Left ventricle myocardium inferior (tissue), 1 donor: ENCODE measurements at places on chromosomes 2 and 18.

- DNase-seq: no peak
These were observed 147.5 kb upstream of the TTC39C start for GRCh38 chr18:23867006-23867405.

GRCh38 chr2:216878072-216878471, 18.2 kb upstream of the TNP1 start:
- DNase-seq: no peak

GRCh38 chr2:241720099-241720498, 14.3 kb upstream of the D2HGDH start:
- no peak for DNase-seq

DNA sequence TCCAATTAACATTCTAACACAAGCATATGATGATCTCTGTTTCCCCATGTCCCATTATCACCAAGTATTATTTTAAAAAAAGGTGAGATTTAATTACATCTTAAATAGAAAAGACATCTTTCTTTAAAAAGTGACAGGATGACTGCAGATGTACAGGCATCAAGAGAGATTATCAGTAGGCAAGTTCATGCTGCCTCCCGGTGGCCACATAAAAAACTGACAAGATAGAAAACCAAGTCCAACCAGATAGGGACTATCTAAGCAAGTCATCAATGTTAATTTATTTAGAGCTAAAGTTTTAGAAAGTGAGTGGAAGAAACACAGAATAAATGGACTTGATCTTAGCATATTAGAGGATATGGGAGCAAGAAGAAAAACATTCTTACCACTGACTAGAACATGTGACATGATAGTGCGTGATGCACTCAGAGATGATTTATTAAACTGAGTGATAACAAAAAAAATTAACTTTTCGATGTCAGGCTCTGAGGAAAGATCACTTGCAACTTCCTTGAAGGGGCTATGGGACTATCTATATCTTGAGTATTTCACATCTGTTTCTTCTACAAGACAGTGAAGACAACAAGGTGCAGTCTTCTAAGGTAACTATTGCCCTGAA, 5.4 kb upstream of the TDRD15 start:
- no peak for DNase-seq

DNA sequence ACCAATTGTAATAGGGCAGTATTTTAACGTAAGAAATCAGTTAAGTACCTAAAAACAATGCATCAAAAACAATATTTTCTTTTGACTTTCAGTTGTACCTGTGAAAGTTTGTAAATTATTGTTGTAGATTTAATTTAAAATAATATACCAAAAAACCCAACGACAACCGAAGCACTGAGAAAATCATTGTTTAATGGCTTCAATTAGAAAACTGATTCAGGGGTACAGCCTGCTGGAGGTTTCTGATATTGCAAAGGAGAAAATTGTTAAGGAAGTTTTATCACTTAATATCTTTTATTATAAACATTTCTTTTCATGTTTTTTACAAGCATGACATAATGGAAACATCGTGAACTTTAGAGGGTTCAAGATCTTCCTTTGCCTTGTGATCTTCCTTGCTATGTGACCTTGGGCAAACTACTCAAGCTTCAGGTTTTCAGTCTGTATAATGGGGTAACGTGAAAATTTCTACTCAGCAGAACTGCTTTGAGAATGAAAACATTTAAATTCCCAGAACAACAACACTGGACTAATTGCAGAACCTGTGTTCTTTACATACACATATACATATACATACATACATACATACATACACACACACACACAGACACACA, 76.3 kb upstream of the GLS start:
- DNase-seq: no peak

DNA sequence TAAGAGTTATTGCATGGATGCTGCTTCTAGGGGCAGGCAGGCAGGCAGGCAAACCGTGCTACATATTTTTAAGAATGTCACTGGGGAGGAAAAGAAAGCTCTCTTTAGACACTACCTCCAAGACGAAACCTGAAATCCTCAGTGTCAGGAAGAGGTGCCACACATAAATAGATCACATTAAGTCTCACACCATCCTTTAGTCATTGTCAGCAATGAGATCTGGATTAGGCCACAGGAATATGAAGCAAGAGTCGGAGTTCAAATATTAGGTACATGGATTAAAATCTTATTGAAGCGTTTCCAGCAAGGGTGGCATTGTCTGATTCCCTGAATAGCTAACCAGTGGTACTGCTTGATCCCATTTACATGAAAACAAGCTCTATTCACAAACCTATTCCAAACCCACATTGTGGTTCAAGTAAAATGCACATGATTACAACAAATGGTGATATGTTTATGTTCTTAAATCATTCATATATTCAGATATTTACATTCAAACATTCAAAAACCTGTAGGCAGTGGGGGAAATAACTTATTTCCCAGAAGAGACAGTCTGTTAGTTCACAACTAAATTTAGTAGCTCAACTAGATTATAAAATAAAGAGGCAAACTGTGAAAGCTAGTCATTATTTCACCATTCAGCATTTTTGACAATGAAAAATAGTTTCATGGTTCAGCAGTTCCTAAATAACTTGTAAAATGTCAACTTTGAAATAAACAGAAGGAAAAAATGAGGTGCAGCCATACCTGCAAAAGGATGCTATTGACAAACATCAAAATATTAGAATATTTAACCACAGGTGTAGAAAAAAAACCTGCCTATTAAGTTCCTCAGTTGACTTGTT, 195.4 kb upstream of the SIX3 start:
- DNase-seq: no peak

- DNase-seq: no peak
These were observed 508.3 kb downstream of the TSN start for GRCh38 chr2:122263746-122264145.

- no peak for DNase-seq
These were observed 125.1 kb downstream of the AQP4 start for GRCh38 chr18:26740396-26740795.

DNA sequence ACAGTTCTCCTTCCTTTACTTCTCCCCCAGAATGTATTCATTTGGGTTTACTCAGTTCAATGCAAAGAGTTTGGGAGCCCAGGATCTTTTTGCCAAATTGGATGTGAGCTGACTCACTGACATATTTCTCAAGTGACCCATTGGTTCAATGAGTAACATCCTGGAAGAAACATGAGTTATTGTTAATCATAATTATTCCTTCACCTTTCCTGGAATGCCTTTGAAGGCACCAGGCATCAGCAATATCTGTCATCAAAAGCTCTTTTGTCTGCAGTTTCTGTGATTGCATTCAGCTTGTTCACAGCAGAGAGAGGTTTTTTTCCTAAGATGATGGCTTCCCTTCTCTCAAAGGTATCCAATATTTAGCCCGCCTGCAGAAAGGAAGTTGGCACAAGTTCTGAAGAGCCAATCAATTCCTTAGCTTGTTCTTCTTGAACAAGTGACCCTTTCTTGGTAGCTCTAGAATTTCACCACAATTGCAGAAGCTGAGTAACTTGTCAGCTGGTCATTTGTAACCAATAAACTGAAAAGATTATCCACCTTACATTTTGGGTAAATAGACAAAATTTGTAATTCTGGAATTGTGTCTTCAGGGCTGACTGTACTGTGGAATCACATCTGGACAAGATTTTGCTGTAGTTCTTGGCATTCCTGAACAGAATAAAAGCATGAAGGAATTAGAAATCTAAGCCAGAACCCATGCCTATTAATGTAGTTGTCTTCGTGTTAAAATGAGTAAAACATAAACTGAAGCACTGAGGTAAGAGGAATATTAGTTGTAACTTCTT, 72.2 kb upstream of the TMEM17 start:
- no peak for DNase-seq

DNA sequence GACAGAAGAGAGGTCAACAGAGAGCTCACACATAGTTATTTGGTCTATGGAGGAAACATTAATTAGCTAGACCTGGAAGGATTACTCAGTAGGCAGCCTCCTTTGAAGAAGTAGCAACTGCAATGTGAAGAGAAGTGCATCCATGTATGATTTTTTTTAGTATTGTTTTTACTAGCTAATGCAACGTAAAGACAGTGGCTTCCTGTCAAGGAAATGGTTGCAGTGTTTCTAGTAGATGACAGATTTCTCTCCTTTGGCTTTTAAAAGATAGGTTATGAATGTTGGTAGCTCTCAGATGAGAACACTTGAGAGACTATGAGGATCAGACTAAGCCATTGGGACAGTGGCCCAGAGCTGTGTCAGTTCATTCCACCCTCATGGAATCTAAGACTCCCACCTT, 175.8 kb downstream of the AGPS start:
- no peak for DNase-seq

- no peak for DNase-seq
These were observed 4.6 kb downstream of the TTR start for GRCh38 chr18:31596081-31596872.

GRCh38 chr2:230893338-230893737, 28.6 kb downstream of the ITM2C start:
- no peak for DNase-seq

DNA sequence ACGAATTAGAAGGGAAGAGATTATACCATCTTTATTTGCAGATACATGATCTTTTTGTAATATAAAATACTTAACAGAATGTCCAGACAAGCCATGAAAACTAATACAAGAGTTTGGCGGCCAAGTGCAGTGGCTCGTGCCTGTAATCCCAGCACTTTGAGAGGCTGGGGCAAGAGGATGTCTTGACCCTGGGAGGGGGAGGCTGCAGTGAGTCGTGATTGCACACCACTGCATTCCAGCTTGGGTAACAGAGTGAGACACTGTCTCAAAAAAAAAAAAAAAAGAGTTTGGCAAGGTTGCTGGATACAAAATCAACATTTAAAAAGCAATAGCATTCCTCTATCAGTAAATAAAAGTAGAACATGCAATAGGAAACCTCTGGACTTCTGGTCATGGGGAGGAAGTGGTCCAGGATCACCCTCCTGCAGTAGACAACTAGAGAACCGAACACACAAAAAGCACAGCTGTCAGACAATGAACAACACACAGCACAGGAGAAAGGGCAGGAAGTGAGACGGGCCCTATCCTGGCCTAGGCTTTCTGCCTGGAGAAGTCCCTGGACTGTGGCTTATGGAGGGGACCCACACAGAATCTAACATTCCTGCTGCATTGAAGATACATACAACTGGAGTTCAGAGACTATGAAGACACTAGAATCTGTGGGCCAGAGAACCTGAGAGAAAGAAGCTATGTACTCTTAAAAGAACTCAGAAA, 118.9 kb upstream of the ARL4C start:
- DNase-seq: no peak

DNA sequence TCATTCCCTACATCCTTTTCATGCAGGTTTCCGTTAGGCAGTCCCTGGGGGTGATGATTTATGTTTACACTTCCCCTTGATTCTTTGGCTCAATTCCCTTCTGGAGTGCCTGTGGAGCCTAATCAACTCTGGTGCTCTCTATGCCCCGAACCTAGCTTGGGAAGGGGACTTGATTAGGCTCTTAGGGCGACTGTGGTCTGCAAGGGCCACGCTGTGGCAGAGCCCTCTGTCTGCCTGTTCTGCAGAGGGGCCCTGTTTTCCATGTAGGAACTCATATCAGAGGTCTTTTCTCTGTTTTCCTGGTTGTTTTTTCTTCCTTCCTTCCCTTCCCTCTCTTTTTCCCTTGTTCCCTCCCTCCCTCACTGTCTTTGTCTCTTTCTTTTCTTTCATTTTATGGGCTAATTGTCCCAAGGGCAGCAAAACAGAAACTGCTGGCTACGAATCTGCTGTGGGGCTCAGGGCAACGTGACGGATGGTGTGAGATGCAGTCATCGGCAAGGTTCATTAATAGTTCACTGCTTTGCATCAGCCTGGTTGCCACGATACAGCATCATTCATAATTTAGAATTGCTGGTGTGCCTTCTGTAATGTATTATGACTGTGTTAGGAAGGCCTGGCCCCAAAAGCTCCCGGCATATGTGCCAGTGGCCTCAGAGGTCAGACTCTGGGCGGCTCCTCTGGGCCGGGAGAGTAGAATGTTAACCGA, 134.5 kb downstream of the NAPG start:
- no peak for DNase-seq

- DNase-seq: no peak
These were observed 124.4 kb downstream of the GRB14 start for GRCh38 chr2:164496881-164497280.

DNA sequence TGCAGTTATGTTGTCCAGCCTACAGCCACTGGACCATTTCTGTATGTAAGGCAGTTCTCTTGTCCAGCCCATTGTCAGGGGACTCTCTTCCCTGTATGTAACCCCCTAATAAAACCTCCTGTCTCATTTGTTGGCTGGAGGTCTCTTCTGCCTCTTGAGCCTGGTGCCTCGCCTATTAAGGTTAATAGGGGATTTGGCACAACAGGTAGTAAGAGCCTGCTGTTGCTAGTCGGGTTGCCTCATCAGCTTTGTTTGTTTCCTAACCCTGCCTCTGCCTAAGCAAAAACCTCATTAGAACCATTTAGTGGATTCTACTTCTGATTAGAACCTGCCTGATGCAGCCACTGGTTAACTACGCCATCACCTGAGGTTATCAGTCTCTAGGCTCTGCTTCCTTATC, 62.2 kb upstream of the STPG4 start:
- no peak for DNase-seq

- no peak for DNase-seq
These were observed 645.3 kb downstream of the STK39 start for GRCh38 chr2:167602122-167602521.

- no peak for DNase-seq
These were observed 6.1 kb downstream of the FIGN start for GRCh38 chr2:163729636-163730273.

DNA sequence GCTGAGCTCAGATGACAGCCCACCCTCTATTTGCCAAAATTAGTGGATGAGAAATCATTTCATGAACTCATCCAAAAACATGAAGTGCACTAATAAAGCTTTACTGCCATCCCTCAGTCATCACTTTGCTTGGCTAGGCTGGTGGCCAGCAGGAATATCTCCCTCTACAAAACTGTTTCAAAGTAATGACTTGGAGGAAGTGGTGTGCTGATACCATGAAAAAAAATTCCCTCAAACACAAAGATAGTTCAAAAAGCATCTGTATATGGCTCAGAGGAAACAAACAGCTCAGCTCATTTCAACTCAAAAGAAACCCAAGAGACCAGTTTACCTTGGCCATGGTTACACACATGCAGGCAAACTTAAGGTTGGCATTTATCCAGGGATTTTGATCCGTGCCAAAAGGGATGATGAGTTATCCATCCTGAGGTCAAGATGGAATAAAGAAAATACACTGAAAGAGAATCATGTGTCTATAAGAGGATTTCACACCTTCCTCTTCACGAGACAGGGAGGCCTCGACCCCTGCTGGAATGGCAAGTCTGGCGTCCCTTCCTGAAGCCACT, 18.4 kb upstream of the WIPF1 start:
- peak; percentile 33 for DNase-seq

- DNase-seq: no peak
These were observed 255.1 kb downstream of the MYT1L start for GRCh38 chr2:2075875-2076529.

DNA sequence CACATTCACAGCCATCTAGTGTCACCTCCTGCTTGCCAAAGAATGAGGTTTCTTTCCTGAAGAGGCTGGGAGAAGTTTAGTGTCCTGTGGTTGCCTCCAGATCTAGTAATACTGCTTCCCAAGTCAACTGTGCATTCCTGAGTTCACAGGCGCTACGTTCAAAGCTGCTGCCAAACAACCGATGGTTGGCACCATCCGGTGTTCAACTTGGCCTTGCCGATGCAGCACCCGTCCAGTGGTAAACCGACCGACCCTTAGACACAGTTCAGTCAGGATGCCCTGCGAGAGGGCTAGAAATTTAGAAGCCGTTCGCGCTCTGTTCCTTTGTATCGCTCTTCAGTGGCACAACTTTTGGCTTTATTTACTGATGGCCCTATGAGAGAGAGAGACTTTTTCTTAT, 28.6 kb downstream of the RMC1 start:
- no peak for DNase-seq

- DNase-seq: no peak
These were observed 243.8 kb downstream of the TSN start for GRCh38 chr2:121999264-121999663.

- DNase-seq: no peak
These were observed 43.2 kb upstream of the ORC2 start for GRCh38 chr2:201006704-201007103.
